Mucosa of gallbladder (tissue), 1 donor: ENCODE measurements at places on chromosomes 2 and 18. TPM values are rescaled to one million over a fixed set of nuclear protein-coding genes. Genes with fewer than 3 reads are reported as not detected.

Gene FSHR
- total RNA-seq: 0.20 TPM

Gene CRYBA2
- not detected for total RNA-seq

GRCh38 chr2:207283356-207283755 is 117.6 kb upstream of the KLF7 start:
- DNase-seq: no peak

- peak; percentile 59 for DNase-seq
Observed at GRCh38 chr2:212227755-212228154, 310.8 kb downstream of the ERBB4 start.

DNA sequence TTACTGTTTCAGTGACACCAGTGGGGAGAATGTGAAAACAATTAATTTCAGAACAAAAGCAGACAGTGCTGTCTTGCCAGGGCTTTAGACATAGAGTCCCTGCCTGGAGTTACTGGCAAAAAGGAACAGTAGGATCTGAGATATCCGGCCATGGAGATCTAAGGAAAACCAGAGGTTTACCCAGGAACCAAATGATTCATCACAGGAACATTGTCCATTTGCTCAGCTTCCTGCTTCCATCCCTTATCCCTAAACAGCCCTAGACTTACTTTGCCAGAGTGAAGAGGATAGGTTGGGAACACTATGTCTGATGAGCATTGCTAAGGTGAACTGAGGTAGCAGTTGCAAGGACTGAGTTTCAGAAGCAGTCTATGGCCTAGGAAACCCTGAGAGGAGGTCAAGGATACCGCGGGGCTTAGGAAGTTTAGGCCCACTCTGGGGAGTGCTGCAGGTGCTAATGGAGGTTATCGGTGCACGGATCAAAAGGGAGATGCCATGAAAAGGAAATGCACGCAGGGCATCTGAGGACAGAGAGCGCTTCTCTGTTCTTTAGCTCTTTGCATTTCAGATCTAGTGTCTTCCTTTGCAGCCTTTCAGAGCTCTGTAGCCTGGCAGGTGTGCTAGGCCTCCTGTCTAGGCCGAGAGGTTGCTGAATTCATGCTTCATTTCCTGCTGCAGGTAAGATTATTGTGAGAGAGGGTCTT is 223.9 kb downstream of the CDCA7 start:
- no peak for DNase-seq

DNA sequence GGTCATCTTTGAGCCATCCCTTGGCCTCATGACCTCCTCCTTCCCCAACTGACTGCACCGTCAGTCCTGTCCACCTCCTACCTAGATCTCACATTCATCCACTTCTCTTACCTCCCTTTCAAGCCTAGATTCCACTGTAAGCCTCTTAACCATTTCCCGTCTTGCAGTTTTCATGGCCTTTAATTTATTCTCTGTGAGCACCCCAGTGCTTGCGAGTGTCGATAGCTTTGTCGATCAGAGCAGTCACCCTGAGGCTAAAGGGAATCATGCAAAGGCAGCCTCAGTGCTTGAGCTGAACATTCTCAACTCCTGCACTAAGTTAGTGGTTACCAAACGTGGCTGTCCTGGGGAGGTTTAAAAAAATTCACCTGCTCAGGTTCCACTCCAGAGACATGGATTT is 14.7 kb downstream of the ARHGAP25 start:
- peak; percentile 4 for DNase-seq

Gene TUBB8B
- total RNA-seq: not detected
